ENCODE measurements at places on chromosomes 16 and 17. TPM values are rescaled to one million over a fixed set of nuclear protein-coding genes. Genes with fewer than 3 reads are reported as not detected.

- no peak overlapping the region for H3K4me3 ChIP-seq
- no peak overlapping the region for H3K27ac ChIP-seq
- H3K36me3 ChIP-seq, result no peaks in the 10 kb centered on the region
- DNase-seq, result no peak
These were observed 13.3 kb downstream of the LRRC75A start for GRCh38 chr17:16478649-16479048.

GRCh38 chr16:3553138-3553923 is 23.9 kb downstream of the NLRC3 start:
- H3K27me3 ChIP-seq, result peaks cover 5% of the 10 kb centered on the region
- H3K4me3 ChIP-seq, result no peak overlapping the region

GRCh38 chr17:10247810-10248209 is 49.4 kb upstream of the GAS7 start:
- no peak overlapping the region for H3K27ac ChIP-seq
- H3K4me3 ChIP-seq, result no peak overlapping the region
- H3K36me3 ChIP-seq, result no peaks in the 10 kb centered on the region
- H3K4me1 ChIP-seq, result no peaks in the 10 kb centered on the region
- H3K27me3 ChIP-seq, result no peaks in the 10 kb centered on the region

GRCh38 chr16:31499928-31500327 is 8.3 kb downstream of the RUSF1 start:
- H3K36me3 ChIP-seq, result 0 out of 2 replicates have a peak, but pooled peaks cover 2% of the 10 kb centered on the region
- DNase-seq, result no peak
- no peak overlapping the region for H3K4me3 ChIP-seq
- H3K27ac ChIP-seq, result no peak overlapping the region

DNA sequence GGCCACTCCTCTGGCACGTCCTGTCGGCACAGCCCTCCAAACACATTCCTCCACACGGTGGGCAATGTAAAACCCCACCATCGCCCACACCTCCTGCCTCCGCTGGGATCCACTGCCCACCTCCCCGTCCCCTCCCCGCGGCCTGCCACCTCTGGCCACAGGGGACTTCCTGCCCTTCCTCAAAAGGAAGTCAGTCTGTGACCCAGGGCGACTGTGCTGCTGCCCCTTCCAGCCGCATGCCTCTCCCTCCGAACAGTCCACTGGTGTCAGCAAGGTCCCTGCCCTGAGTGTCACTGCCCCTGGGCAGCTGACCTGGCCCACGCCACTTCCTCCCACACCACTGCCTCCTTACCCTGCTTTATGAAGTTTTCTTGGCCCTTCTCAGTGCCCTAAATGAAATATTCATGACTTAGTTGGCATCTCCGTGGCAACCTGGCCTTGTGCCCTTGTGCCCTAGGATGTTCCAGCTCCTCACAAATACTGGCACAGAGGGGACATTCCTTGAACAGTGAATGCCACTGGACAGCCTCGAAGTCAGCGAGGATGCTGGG is 2.0 kb downstream of the PLD6 start:
- no peaks in the 10 kb centered on the region for H3K27me3 ChIP-seq
- no peak overlapping the region for H3K4me3 ChIP-seq
- no peak overlapping the region for H3K27ac ChIP-seq

DNA sequence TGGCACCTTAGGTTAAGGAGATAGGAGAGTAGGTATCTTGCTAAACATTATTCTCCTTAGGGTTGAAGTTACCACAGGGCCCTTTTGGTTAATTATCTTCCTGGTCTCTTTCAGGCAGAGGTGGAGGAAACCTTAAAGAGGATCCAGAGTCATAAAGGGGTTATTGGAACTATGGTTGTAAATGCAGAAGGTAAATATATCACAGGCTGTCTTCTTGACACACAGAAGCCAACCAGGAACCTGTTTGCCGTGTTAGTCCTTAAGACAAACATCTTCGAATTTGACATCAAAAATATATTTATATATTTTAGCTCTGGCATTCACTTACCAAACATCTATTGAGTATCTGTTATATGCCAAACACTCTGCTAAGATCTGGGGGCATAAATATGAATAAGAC is 2.4 kb downstream of the DYNLRB2 start:
- H3K4me1 ChIP-seq, result no peaks in the 10 kb centered on the region
- H3K36me3 ChIP-seq, result no peaks in the 10 kb centered on the region
- DNase-seq, result no peak
- no peak overlapping the region for H3K27ac ChIP-seq
- no peak overlapping the region for H3K4me3 ChIP-seq

The TBC1D3I gene
- 0.46 TPM for total RNA-seq

The FN3KRP gene
- total RNA-seq, result 21.4 TPM

The BCL6B gene
- total RNA-seq, result 7.4 TPM
